ENCODE measurements at places on chromosomes 5 and 9.

- DNase-seq, result no peak
These were observed 14.6 kb downstream of the KIF4B start for GRCh38 chr5:155027993-155028629.

- DNase-seq, result no peak
These were observed 1.3 kb downstream of the ERBIN start for GRCh38 chr5:65927503-65928321.

DNA sequence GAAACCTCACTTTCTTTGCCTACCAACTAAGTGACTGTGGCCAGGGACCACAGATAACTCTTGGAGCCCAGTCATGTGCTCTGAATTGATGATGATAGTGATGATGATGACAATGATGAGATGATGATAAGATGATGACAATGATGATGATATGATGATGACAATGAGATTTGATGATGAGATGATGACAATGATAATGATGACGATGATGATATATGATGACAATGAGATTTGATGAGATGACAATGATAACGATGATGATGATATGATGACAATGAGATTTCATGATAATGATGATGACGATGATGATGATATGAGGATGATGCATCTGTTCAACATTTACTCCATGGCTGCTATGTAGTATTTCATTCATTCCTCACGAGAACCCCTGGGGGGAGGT lies 213.0 kb downstream of the ERCC6L2 start:
- no peak for DNase-seq

- no peak for DNase-seq
These were observed 26.2 kb downstream of the AKNA start for GRCh38 chr9:114361542-114361941.

GRCh38 chr5:134088994-134089560 lies 25.4 kb upstream of the TCF7 start:
- no peak for DNase-seq

DNA sequence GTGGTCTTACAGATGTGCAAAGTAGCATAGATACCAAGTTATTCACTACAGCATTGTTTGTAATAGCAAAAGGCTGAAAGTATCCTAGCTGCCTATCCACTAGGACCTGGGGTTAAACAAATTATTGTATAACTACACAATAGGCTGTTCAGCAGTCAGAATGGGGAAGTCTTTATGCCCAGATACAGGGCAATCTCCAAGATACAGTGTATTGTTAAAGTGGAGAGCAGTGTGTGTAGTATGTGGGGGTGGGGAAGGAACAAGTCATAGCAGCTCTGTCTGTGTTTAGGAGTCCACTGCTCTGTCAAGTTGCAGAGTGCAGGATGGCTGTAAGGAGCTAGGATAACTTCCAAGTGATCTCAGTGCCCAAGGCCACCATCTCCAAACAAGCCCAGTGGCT lies 5.5 kb downstream of the PCYOX1L start:
- DNase-seq, result no peak

- no peak for DNase-seq
These were observed 1006.4 kb upstream of the CTNND2 start for GRCh38 chr5:12910641-12911040.

DNA sequence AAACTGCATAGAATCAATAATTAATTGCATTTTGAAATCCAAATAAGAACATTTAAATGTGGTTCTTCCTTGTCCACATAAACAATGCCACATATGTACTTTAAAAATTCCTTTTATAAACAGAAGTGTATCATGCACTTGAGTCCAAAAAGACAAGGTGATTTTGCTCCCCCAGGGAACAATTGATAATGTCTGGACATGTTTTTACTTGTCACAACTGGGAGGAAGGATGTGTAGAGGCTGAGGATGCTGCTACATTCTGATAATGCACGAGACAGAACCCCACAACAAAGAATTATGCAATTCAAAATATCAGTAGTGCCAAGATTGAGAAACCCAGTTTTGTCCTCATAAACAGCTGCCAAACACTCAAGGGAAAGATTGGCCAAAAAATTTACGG lies 181.1 kb upstream of the ISL1 start:
- no peak for DNase-seq

Measured in stimulated activated CD8-positive, alpha-beta memory T cell treated with anti-CD3 and anti-CD28 coated beads, Interleukin-15, amount 100 ng/mL, for 4 hours (primary cell).